CD4-positive, alpha-beta T cell (primary cell): ENCODE measurements at places on chromosomes 16 and 17.

GRCh38 chr17:613725-614124 lies 100.9 kb downstream of the VPS53 start:
- no peak for DNase-seq

DNA sequence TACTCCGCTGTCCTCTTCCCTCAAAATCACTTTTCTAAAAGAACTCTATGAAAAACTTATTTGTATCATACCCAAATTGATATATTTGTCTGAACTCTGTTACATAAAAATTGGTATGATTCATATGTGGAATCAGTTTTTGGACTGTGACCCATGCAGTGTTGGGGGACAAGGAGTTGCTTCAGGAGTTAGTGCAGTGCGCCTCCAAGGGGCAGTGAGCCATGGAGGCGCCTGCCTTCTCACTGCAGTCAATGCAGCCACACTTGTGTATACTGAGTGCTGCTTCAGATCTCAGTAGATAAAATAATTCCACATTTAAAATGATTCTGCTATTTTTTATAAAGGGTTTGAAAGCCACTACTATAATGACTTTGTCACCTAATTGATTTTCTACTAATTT lies 32.5 kb downstream of the DGKE start:
- DNase-seq, result no peak

DNA sequence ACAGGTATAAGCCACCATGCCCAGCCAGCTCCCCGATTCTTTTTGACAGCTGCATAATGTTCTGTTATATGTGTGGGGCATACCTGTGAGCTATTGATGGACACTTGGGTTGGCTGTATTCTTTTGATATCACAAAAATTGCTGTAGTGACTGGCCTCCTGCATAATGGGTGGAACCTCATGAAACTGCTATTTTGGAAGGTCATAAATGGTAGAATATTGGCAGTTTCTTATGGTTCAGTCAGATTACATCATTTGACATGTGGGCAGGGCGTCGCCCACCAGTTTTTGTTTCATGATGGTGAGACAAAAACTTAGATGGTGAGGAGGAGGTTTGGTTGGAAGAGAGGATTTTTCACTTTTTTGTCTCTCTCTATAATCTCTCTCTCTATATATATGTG lies 26.7 kb upstream of the POLR3E start:
- DNase-seq, result no peak

GRCh38 chr17:27888945-27889344 lies 4.2 kb downstream of the LYRM9 start:
- no peak for DNase-seq

GRCh38 chr17:31573861-31574260 lies 182.4 kb downstream of the RAB11FIP4 start:
- no peak for DNase-seq

DNA sequence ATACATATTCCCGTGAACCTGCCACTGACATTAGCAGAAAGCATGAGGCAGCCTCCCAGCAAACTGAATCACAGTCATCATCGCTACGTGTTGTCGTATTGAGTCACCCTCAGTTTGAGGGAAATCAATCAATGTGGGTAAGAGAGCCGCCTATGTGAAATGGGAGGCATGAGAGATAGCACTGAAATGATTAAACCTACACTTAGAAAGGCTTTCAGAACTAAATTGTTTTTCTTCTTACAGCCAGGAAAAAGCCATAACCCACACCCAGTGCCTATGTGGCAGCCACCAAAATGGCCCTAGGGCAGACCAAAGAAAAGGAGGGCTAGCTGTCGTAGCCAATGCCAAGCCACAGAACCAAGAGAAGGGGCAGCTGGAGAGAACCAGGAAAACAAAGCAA lies 90.5 kb downstream of the ADAMTS18 start:
- DNase-seq, result no peak

- DNase-seq, result no peak
These were observed 4.8 kb downstream of the ATP1B2 start for GRCh38 chr17:7655541-7655840.

- DNase-seq, result no peak
These were observed 336 bp upstream of the BMERB1 start for GRCh38 chr16:15434079-15434424.

- DNase-seq, result no peak
These were observed 347.5 kb upstream of the ASIC2 start for GRCh38 chr17:33640629-33641028.

DNA sequence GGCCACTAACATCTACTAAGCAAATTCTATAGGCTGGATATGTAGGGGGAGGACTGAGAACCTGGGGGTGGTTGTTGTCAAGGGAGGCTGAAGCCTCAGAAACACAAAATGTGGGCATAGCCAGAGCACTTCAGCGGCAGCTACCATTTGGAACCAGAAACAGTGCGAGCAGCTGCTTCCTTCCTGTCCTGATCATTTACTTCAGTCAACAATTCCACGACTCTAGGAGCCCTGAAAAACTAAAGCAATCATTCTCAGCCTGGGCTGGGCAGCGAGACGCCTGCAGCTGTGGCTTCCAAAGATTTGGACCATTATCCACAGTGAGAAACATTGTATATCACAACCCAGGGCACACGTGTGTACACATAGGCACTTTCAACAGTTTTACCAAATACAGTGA lies 93.9 kb upstream of the WSCD1 start:
- DNase-seq, result no peak

GRCh38 chr16:57528499-57529390 lies 7.6 kb downstream of the CCDC102A start:
- no peak for DNase-seq

DNA sequence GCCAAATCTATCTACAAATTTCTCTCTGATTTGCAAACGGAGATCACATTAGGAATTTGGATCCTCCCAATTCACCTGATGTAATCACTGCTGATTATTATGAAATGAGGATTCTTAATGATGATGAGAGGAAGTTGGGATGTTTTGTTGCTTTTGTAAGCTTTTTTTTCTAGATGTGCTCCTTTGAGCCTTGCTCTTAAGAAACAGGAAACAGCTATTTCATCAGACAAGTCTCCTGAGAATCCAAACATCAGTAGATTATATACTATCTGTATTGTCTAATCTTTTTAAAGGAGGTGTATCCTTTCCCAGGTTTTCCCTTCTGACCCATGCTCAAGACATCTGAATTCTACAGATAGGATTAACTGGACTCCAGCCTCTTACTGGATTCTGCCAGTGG lies 73.3 kb downstream of the KIF2B start:
- DNase-seq, result no peak
